ENCODE measurements at places on chromosomes 6 and 20.

- DNase-seq = no peak
Measured at GRCh38 chr6:23851522-23851921, 274.5 kb upstream of the NRSN1 start.

DNA sequence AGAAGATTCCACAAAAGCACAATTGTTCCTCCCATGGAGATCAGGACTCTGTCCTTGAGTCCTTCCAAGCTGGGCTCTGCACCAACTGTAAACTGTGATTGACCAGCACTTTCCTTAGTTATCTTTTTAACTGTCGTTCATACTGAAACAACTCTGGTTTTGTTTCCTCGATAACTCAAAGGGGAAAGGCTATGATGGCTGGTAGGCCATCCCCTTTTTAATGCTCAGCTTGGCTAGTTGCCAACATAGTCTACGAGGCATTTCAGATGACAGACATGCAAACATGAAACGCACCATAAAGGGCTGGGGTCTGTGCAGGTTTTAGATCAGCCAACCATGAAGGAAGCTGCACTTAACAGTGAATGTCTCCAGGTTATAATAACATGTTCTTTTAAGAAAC is 497.1 kb upstream of the ARID1B start:
- no peak for DNase-seq

GRCh38 chr20:9025643-9026042 is 43.2 kb upstream of the PLCB4 start:
- DNase-seq = no peak

DNA sequence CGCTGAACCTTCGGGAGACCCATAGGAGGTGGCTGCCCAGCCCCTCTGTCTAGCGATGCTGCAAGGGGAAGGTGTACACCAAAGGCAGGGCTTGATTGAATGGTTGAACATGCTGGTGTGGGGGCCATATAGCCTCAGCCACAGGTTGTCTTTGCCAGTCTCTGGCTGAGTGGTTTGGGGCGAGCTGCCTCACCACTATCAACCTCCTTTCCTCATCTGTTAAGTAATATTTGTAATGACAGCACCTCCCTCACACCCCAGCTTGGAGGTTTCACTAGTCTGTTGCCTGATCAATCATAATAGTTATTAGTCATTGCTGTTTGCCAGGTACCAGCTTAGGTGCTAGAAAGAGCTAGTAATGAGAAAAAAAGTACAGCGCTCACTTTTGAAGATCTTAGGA is 11.8 kb upstream of the ZNF831 start:
- DNase-seq = no peak

GRCh38 chr6:128350416-128351254 is 169.8 kb downstream of the PTPRK start:
- DNase-seq = no peak

GRCh38 chr6:1118287-1118647 is 193.6 kb upstream of the FOXQ1 start:
- no peak for DNase-seq

DNA sequence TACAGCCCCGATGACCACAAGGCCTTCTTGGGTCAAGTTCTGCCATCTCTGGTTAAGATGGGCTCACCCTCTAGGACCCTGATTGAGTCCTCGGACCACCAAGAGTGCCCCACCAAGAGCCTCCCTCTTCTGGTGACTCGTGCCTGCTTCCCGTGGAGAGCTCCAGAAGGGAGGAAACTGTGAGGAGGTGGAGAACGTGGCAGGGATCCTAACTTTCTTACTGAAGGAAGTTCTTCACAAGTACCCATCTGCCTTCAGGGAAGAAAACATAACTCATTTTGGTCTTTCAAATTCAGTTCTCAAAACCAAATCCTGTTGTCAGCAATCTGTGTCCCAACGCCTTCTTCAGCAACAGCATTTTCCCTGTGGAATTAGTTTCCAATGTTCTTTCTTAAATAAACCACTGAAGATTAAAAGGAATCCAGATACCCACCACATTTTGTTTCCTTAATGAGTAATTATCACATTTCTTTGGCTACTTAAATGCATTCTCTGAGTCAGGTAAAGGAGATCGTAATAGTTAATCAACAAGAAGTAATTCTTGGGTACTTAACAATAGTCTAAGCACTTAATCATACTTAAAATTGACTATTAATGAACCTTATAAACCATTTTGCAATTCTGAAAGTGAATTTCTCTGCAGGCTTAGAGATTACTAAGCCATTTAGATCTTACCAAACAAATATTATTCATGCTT is 185.8 kb upstream of the SGK1 start:
- no peak for DNase-seq

GRCh38 chr20:36235892-36236785 is at the start of gene AAR2:
Gene AAR2, plus strand, starts transcription at chr20:36236478. Its CDS starts 3,391 bp downstream, at chr20:36239869.
- peak; percentile 88 for DNase-seq

DNA sequence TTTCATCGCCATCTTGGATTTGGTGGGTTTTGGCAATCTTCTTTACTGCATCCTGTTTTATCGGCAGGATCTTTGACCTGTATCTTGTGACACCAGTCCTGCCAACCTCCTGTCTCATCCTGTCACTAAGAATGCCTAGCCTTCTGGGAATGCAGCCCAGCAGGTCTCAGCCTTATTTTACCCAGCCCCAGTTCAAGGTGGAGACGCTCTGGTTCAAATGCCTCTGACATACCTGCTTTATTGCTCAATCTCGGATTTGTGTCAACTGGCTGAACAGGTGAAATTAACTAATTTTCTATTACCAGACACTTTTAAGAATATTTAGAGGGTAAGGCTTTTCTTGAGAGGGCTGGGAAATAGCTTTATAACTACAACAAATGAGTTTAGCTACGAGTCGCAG is 102.5 kb downstream of the SASH1 start:
- no peak for DNase-seq

DNA sequence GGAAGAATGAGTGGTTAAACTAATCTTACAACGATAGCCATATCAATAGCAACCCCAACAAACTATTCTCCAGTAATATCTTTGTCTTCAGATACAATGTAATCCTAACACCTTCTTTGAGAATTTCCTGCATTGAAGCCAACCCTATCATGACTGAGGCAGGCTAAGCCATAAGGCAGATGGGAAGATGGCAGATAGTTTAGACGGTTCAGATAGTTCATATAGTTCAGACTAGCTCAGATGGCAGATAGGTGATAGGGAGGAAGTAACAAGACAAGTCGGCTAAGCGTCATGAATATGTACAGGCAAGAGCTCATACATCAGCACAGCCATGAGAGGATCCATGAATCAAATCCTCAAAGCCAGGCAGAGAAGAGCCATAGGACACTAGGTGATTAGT is 39.1 kb upstream of the BEND6 start:
- no peak for DNase-seq

GRCh38 chr20:37311710-37312355 is 22.4 kb downstream of the MANBAL start:
- no peak for DNase-seq

DNA sequence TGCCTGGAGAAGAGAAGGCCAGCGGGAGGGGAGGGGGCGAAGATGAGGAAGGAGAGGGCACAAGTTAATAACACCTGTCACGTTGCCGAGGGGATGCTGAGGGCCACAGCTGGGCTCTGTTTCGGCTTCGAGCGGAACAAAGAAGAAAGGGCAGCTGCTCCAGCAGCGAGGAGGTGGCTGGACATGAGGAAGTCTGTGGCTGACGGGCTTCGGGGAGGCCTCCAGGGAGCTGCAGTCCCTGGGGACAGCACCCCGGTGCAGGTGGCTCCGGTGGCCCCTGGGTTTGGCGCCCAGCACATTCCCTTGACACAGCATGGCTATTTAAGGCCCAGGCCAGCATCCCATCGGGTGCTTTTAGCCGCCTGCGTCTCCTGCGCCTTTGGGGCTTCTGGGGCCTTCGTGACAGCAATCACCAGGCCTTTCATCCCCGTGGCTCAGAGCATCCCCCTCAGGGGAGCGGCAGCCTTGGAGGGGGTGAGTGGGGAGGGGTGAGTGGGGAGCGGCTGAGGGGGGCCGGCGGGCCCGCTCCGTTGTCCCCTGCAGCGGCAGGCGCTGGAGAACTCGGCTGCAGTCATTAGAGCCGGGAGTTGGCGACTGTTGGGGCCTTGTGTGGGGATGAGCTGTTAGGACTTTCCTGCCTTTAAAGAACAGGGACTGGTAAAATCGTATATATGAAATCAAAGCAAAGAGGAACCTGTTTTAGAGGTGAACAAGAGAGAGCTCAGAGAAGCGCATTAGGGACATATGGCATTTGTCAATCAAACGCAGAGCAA is 99.0 kb downstream of the TMEM242 start:
- no peak for DNase-seq

DNA sequence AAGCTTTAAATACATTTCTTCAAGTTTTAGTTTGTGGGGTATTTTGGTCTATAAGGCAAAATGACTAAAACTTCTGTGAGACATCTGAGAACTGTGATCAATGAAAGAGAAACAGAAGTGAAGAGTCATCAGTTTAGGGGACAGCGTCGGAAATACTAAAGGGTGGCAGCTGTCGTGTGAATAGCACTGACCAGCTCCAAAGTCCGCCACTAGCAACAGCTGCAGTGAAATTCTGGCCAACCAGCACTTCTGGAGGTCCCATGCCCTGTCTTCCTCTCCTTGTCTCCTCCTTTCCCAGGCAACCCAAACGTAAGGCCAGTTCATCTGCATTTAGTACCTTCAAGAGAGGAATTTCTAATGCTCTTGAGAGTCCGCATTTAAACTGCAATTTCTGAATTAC is 87.5 kb downstream of the DACT2 start:
- DNase-seq = no peak

DNA sequence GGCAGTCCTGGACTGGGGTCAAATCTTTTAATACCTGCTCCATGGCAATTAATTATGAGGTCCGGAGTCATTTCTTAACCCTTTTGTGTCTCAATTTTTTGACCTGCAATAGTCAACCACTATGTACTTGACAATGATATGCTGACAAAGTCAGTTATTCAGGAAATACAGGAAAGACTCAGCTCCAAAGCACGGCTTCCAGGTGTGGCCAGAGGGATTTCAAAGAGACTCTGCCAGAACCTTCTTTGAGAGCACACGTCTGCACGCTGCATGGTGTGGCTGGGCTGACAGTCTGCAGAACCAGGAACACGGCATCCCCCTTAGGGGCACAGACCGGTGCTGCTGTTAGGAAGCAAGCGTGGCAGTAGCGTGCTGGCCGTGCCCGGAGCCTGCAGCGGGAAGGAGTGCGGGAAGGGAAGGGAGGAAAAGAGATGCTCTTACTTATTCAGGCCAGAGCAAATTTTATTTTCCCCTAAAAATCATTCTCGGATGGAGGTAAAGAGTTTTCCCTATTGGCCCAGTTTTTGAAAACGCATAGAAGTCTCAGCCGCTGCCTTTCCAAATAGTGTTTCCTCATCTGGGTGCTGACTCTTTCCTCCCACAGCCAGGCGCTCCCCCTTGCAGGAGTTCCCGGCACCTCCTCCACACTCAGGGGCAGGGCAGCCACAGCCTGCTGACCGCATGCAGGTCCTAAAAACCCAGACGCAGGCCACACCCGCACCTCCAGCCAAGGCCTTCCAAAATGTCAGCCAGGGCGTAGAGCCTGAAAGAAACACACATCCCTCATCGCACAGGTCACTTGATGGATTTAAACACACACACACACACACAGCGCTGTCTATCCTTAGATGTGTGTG is 187.4 kb upstream of the SNX9 start:
- no peak for DNase-seq

DNA sequence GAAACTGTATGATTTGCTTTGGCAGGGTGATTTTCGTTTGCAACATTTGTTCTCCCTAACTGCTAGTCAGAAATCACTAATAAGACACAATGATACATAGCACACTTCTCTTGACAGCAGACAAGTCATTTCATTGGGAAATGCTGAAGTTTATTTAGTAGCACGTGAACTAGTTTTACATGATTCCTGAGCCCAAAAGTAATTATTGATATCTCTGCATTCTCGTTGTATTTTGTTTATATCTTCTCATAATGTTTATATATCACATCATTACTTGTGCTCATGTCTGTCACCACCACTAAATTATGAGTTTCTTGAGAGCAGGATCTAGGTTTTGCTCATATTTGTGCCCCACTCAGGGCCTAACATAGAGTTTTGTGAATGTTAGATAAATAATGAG is 151.7 kb downstream of the KIF6 start:
- no peak for DNase-seq

- no peak for DNase-seq
Measured at GRCh38 chr6:54043360-54043759, 67.9 kb upstream of the MLIP start.

GRCh38 chr6:145898376-145898775 is 65.8 kb downstream of the SHPRH start:
- no peak for DNase-seq

Measured in activated CD8-positive, alpha-beta T cell treated with anti-CD3 and anti-CD28 coated beads, Interleukin-2, amount 10 ng/mL, durations not matched to agents 7 days and 5 days (primary cell).